IMR-90 (cell line): ENCODE measurements at places on chromosomes 2 and 18. TPM values are rescaled to one million over a fixed set of nuclear protein-coding genes. Genes with fewer than 3 reads are reported as not detected.

IL36RN gene
- not detected in 2 replicates for total RNA-seq

FIGN gene
- total RNA-seq = 0.56 and 0.90 TPM in 2 replicates

TFCP2L1 gene
- total RNA-seq = not detected in 2 replicates

BOLL gene
- total RNA-seq = not detected in 2 replicates

IL37 gene
- total RNA-seq = not detected in 2 replicates

RAB6C gene
- under 0.01 TPM in 1 of 2 replicates, not detected in the other for total RNA-seq

SPP2 gene
- not detected in 2 replicates for total RNA-seq

RIT2 gene
- not detected in 2 replicates for total RNA-seq

SPDYA gene
- total RNA-seq = not detected in 2 replicates

ARHGAP28 gene
- 2.8 and 3.8 TPM in 2 replicates for total RNA-seq

RTP5 gene
- not detected in 2 replicates for total RNA-seq

NETO1 gene
- total RNA-seq = 0.28 and 0.36 TPM in 2 replicates

HOXD12 gene
- total RNA-seq = not detected in 2 replicates

SLC5A7 gene
- not detected in 2 replicates for total RNA-seq

NRBP1 gene
- 107 and 120 TPM in 2 replicates for total RNA-seq

RAB1A gene
- total RNA-seq = 114 and 127 TPM in 2 replicates

C2orf81 gene
- under 0.01 and 0.18 TPM in 2 replicates for total RNA-seq

CXCR1 gene
- not detected in 2 replicates for total RNA-seq

RFX8 gene
- total RNA-seq = 1.9 and 2.9 TPM in 2 replicates

NAPG gene
- total RNA-seq = 32.8 and 39.2 TPM in 2 replicates

TOGARAM2 gene
- total RNA-seq = under 0.01 and 0.28 TPM in 2 replicates

SNORC gene
- under 0.01 and 0.28 TPM in 2 replicates for total RNA-seq

CCL20 gene
- total RNA-seq = not detected in 2 replicates

CLEC4F gene
- total RNA-seq = not detected in 2 replicates

TTN gene
- total RNA-seq = 0.18 and 0.83 TPM in 2 replicates

SH2D6 gene
- total RNA-seq = 0.36 TPM in 1 of 2 replicates, not detected in the other

FOXI3 gene
- not detected in 2 replicates for total RNA-seq

PSTPIP2 gene
- total RNA-seq = 10.4 and 14.4 TPM in 2 replicates

TEKT4 gene
- not detected in 2 replicates for total RNA-seq

FASTKD1 gene
- total RNA-seq = 11.5 and 16.9 TPM in 2 replicates

SP140 gene
- 1.1 and 1.4 TPM in 2 replicates for total RNA-seq

CPLX4 gene
- not detected in 2 replicates for total RNA-seq

ST6GAL2 gene
- not detected in 2 replicates for total RNA-seq

DLX1 gene
- 0.36 and 1.1 TPM in 2 replicates for total RNA-seq

ESPNL gene
- total RNA-seq = 1.4 and 2.0 TPM in 2 replicates

FSHR gene
- total RNA-seq = not detected in 2 replicates

ACMSD gene
- total RNA-seq = not detected in 2 replicates

ERCC3 gene
- total RNA-seq = 40.0 and 43.2 TPM in 2 replicates

FBXO11 gene
- total RNA-seq = 27.1 and 32.2 TPM in 2 replicates

TLX2 gene
- total RNA-seq = not detected in 2 replicates

SERPINB3 gene
- not detected in 2 replicates for total RNA-seq

RNU2-63P gene
- under 0.01 and 174 TPM in 2 replicates for total RNA-seq

DSG4 gene
- total RNA-seq = not detected in 2 replicates

GCG gene
- not detected in 2 replicates for total RNA-seq

TUBA3E gene
- not detected in 2 replicates for total RNA-seq

PSMD1 gene
- total RNA-seq = 181 and 214 TPM in 2 replicates

SCYGR4 gene
- total RNA-seq = not detected in 2 replicates
